ENCODE measurements at places on chromosomes 1 and 21.

DNA sequence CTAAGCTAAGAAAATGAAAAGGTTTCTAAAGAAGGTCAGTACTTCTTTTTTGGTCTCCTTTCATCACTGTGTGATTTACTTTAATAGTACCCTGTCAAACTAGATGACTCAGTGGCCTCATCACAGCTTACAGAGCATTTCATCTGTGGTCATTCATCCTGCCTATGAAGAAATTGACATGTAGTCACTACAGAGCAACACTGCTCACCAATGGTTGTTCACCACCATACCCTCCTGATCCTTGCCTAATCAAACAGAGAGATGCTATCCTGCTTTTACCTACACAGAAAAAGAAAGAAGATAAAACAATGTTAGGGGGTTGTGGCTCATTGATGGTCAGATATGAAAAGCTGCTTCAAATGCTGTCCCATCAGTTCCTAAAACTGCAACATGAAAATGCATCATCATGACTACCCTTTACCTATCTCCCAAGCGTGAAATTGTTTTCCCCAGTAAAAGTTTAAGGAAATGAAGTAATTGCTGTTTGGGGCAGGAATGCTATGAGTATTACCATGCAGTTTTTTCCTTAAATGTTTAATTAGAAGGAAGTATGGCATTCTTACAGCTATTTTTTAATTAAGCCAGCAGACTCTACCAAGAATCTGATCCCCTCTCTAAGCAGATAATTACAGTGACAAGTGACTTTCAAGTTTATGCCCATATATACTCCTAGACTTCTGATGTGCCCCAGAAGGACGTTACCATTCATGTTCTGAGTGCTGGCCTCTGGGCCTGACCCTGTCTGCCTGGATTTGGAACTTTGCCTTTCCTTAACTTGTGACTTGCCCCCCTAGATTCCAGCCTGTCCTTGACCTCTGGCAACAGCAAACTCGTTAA, 46.1 kb upstream of the FBXO28 start:
- no peak for DNase-seq

- DNase-seq = peak; percentile 65
Measured at GRCh38 chr1:198155253-198155652, 1.5 kb upstream of the NEK7 start.

GRCh38 chr1:2049718-2050431, at the start of gene PRKCZ:
PRKCZ (plus strand) TSS chr1:2050411; CDS start chr1:2050631, 220 bp downstream.
- DNase-seq = peak; percentile 94

GRCh38 chr1:16969057-16969611, 11.3 kb downstream of the MFAP2 start:
- no peak for DNase-seq

DNA sequence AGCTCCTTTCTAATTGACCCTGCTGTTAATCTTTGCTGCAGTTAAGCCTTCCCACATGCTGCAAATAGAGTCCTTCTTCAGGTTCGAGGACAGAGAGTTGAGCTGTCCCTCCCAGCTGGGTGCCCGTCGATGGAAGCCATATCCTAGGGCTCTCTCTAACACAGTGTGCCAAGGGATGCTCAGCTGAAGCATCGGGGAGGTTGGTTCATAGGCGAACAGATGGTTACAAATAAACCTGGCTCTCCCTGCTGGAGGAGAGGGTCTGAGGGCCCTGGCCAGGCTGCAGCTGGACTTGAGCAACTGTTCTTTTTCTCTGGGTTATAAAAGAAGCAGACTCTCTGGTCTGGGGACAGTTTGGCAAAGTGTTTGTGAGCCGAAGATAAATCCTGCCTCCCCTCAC, 120.3 kb upstream of the C8B start:
- no peak for DNase-seq

- DNase-seq = no peak
Measured at GRCh38 chr1:183604815-183605214, 14.6 kb upstream of the NCF2 start.

DNA sequence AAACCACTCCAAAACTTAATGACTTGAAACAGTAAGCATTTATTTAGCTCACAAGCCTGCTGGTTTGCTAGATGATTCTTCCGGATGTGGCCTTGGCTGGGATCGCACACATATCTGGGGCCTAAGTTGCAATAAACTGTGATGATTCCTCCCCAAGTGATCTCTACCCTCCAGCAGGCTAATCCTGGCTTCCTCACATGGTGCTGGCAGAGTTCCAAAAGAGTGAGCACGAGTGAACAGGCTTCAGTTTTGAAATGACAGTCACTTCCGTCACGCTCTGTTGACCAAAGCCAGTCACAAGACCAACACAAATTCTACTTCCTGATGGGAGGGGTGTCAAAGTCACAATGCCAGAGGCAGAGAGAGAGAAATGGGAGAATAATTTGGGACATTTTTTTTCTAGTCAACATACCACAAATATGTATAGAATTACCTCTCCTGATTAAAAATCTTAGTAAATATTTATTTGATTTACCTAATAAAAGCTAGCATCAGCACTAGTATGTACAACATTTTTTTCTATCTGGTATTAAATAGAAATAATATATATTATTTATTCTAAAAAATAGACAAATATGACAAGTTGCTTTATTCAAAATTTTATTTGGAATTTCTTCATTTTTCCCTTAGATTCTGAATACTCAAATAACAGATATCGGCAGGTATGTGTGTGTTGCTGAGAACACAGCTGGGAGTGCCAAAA, 292.7 kb downstream of the TPR start:
- DNase-seq = no peak

- DNase-seq = no peak
Measured at GRCh38 chr1:25651824-25652741, 35.5 kb downstream of the MAN1C1 start.

GRCh38 chr1:109185990-109186732, 27.6 kb upstream of the SARS1 start:
- no peak for DNase-seq

DNA sequence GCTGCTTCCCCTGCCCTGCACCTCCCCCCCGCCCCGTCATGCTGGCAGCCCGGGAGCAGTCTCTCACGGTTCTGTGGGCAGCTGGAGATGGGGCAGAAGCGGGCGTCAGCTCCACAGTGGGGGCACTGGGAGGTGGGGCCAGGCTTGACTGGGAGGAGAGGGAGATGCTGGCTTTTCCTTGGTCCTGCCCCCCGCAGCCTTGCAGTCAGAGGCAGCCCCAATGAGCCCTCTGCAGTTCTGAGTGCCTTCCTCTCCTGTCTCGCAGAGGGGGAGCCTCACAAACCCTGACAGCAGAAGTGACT, 21.7 kb downstream of the ARHGEF10L start:
- DNase-seq = no peak

GRCh38 chr1:203764105-203765028, 616 bp upstream of the LAX1 start:
- no peak for DNase-seq

GRCh38 chr1:230328342-230329015, 97.7 kb downstream of the PGBD5 start:
- DNase-seq = peak; percentile 30

DNA sequence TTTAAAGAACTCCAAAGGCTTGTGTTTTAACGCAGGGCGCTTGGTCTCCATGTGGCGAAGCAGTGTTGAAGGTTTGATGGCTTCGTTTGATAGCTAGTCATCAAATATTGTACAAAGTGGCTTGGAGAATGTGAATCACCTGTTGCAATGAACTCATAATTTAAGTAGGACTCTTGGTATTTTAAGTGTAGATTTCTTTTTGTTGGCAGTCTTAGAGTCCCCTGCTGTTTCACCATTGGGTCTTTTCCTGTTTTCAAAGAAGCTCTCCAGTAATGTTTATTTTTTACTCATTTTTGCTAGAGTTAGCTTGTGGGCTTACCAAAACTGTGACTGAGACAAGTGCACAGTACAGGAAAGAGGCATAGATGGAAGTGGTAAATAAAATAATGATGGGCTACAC, 26.2 kb downstream of the RASAL2 start:
- no peak for DNase-seq

All from HTR-8/SVneo (cell line).